Activated CD8-positive, alpha-beta memory T cell treated with anti-CD3 and anti-CD28 coated beads for 1 hour (primary cell): ENCODE measurements at places on chromosomes 4 and X.
A peak's percentile ranks its signal among the peaks of the same experiment; 100 is the strongest.

DNA sequence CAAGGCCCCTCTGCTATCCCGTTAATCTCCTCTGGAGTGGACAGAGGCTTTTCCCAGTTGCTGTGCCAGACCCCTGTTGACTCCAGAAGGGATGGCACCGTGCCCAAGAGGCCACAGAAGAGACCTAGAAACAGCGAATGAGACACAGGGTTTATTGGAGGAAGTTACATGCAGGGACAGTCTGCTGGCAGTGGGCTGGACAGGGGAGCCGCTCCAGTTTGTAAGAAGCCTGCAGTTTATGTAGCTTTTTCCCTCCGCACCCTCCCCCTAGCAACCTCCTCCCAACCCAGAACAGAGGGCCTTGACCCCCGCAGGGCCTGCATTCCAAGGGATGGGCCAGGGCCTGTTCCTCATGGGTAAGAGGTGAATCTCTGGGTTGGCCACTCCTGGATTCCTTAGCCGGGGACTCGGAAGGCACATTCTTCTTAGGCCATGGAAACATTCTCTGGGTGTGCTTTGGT, 216.8 kb upstream of the PSAPL1 start:
- DNase-seq: no peak

DNA sequence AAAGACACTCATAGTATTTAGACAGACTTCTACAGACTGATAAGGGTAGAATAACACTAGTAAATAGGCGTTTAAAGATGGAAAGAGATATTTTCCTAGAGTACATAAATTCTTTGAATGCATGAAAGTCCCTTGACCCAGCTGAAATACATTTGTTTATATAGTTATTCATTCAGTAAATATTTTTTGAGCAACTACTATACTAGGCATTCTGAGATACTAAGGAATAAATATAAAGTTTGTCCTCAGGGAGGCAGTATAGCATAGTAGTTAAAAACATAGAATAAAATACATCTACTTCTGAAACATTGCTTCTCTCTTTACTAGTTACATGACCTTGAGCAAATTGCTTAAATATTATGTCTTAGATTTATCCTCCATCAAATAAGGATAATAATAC, 27.4 kb downstream of the HMGN5 start:
- DNase-seq: no peak

- DNase-seq: no peak
These were observed 251.9 kb downstream of the TECRL start for GRCh38 chr4:64157397-64157796.

DNA sequence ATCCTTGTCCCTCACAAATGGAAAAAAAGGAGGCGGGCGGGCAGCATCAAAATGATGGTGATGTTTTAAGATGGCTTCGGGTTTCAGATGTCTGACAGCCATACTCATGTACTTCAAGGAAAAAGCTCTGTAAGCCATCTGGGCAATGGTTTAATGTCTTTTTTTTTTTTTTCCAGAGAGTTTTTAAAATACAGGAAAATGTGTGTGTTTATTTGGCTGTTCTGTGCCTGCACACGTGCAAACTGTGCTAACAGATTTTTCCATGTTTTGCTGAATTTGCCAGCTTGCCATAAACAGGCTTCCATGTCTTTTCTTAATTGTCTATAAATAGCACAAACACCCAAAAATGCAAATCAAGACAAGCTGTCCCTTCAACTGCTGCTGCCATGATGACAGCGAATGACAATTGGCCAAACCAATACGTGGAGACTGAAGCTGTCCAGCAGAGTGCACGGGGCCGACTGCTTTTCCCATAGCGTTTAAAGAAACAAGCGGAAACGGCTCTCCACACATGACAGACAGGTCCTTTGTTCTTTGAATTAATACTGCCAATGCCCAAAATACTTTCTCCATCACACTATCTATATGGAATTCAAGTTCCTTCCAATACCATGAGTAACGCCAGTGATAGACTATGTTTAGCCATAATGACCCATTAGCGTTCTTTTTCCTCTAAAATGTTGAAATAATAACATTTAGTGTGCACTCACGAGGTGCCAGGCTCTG, 35.7 kb downstream of the AFAP1 start:
- DNase-seq: no peak

DNA sequence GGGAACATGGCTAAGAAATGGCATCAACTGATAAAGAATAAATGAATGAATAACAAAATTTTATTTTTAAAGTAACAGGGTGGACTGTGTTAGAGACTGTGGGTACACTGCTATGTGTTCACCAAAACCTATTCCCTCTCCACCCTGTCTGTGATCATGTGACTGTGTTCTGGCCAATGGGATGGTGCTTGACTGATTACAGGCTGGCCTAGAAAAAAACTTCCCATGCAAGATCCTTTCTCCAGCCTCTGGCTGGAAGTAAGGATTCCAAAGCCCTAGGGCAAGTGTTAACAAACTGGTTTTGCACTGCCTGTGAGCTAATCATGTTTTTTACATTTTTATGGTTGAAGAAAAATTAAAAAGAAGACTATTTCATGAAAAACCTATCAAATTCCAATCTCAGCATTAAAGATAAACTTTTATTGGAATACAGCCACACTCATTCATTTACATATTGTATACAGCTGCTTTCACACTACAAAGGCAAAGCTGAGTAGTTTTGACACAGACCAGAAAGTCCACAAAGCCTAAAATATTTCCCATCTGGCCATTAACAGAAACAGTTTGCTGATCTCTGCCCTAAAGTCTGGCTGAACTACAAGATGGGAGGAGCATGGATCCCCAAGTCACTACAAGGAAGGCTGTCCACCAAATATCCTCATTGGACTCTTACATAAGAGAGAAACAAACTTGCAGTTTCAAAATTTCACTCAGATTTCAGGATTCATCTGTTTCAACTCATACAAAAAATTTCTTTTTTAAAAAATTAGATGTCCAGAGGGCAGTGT, 133.2 kb downstream of the ARHGAP6 start:
- no peak for DNase-seq

DNA sequence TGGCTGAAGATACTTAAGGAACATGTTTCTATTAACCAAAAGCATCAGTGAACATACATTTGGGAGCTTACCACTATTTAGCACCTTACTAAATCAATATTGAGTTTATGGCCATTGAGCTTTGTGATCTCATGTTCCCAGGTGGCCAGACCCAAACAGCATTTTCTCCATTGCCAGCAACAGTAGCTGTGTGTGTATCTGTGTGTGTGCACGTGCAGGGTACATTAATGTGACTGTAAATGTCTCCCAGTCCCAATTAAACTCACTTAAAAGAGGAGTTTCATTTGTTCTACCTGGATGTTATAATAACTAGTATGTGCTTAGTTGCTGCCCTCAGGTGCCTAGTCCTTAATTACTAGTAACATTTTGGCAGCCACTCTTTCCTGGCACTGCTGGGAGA, 282.4 kb downstream of the NR3C2 start:
- DNase-seq: no peak

- DNase-seq: no peak
These were observed 48.8 kb upstream of the NEUROG2 start for GRCh38 chr4:112564706-112565270.

DNA sequence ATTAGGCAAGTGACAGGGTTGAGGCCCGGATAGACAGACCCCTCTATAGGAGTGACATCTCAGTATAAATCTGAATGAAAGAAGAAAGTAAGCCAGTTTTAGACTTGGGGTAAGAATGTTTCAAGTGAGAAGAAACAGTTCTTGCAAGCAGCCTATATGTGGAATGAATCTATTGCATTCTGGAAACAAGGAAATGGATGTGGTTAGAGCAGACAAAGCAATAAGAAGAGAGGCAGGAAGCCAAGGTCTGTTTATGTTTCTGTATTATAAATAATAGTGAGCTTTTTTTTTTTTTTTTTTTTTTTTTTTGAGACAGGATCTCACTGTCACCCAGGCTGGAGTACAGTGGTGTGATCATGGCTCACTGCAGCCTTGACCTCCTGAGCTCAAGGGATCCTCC, 255.8 kb downstream of the UNC5C start:
- DNase-seq: no peak

DNA sequence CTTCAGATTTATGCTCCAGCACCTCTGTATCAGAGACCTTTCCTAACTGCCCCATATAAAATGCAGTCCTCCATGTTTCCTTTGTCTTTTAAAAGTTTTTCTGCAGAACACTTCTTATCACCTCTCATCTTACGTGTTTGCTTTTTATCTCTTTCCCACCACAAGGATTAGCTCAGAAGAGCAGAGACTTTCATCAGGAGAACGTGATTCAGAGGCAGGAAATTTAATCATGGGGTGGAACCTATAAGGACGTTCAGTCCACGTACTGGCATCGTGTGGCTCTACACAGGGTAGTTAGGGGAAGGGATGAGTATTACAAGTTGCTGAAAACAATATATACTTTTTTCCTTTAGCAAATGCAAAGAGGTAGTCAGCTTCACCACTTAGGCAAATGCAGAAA, 98.7 kb downstream of the SORBS2 start:
- no peak for DNase-seq

- no peak for DNase-seq
These were observed 231.1 kb downstream of the STPG2 start for GRCh38 chr4:97912156-97912555.

DNA sequence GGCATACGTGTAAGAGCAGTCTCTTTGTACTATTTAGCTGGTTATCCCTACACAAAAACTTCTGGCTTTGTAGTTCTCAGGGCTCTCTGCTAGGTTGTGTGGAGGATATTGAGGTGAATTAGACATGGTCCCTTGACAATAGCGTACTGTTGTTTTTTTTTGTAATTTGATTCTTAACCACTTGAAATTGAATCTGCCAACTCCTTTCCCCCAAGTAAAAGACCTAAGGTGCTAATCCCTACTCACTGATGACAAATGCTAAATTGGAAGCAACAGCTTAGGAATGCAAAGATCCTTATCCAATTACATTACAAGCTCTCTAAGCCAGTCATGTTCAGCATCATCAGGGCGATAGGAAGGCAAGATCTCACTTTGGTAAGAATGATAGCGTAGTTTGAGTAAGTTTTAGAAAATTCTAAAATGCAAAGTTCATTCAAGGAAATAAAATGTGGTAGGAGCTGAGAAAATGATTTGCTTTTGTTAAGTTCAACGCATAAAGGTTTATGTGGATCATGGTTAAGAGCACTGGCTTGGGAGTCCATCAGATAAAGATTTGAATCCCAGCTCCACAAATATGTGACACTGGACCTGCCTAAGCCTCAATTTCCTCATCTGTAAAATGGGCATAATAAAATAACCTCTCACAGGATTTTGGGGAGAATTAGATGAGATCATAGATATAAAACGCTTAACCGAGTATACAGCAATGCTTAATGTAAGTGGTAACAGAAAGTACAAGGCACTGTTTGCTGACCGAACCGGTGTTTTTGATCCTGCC, 39.3 kb downstream of the DOCK11 start:
- DNase-seq: no peak

- no peak for DNase-seq
These were observed 1.8 kb downstream of the FGF5 start for GRCh38 chr4:80268081-80268823.

DNA sequence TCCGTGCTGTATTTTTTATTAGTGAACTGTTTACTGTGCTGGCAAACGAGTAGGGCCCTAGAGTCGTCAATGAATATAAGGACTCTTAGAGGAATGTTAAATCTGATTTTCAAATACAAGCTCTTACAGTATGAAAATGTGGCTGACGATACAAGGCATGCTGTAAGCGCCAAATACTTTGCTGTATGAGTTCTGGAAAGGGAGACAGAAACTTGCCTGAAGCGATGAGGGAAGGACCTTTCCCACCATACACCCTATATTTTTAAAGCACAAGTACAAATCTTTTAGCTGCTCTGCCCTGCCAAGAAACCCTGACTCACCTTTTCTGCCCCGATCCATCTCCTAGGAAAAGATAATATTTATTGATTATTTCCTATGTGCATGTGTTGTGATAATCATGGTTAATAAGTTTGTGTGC, 15.7 kb upstream of the RUFY3 start:
- DNase-seq: no peak

GRCh38 chr4:187294861-187295260, 571.2 kb upstream of the FAT1 start:
- no peak for DNase-seq

GRCh38 chr4:183657564-183657963, 1.4 kb downstream of the RWDD4 start:
- DNase-seq: no peak

- DNase-seq: peak; percentile 62
These were observed 78.8 kb upstream of the BCOR start for GRCh38 chrX:40176351-40177116.

DNA sequence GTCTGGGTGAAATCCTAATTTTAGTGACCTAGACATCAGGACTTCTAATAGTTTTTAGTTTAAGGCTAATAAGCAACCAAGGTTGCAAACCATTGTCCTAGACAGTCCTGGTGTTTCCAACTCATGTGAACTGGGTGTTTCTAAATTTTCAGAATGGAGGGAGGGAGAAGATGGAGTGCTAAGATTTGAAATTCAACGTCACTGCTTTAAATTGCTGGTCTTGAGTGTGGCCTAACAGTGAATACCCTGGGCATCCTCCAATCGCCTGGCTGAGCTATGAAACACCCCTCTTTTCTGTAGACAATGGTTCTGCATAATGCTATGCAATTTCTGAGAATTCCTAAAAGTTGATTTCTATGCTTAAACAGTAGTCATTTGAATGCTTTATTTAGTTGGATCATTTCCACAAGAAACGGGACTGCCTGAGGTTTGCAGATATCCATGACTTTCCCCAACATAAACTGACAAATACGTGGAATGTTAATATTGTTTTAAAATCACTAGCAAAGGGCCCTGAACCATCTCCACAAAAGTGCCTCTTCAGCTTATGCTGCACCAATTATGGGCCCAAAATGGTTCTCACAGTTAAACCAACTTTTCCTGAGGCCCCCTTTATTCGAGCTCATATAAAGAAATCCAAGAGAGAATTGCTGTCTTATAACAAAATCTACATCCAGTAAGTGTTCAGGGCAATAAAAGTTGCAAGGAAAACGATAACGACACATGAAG, 1.1 kb downstream of the FBXL5 start:
- DNase-seq: no peak

- DNase-seq: no peak
These were observed 56.2 kb downstream of the CD99L2 start for GRCh38 chrX:150842198-150842685.

DNA sequence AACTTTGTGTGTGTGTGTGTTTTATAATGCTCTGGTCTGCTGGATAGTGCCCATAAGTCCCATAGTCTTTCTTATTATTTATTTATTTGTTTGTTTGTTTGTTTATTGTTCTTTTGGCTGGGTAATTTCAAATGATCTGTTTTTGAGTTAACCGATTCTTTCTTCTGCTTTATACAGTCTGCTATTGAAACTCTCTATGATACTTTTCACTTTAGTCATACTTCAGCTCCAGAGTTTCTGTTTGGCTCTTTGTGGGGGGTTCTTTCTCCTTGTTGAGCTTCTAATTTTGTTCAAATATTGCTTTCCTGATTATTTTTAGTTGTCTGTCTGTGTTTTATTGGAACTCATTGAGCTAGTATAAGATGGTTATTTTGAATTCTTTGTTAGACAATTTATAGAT, 10.0 kb downstream of the CXCL3 start:
- no peak for DNase-seq
